ENCODE measurements at places on chromosomes 16 and 17. TPM values are rescaled to one million over a fixed set of nuclear protein-coding genes. Genes with fewer than 3 reads are reported as not detected.

DNA sequence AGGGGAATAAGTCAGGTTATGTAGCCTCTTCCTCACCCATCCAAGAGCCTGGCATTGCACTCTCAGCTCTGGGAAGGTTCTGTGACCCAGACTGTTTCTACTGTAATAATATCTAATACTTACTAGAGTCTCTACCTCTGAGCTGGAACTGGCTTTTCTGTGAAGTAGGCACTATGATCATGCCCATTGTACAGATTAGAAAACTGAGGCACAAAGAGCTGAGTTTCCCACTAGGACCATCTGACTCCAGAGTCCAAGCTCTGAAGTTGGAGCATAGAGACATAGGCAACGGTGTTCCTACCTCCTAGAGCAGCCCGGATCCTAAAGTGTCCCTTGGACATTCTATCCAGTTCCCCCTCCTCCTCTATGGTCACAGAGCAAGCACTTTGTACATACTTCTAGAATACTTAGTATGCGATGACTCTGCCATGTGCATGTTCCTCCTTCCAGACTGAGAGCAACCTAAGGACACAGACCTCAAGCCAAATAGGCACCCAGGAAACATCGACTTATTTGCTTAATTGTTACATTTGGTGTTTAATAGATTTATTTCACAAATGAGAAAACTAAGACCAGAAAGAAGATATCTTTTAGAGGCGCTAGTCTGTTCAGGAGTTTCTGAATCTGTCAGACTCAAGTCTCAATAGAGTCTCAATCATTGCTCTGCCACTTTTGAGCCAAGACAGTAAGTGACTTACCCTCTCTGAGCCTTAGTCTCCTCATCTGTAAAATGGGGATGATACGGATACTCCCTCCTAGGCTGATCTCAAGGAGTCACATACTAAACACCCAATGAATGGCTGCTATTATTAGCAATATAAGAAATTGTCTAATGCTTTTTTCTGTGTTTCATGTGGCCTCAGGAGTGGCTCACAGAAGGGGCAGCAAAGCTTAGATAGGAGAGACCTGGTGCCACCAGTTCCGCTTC lies 3.6 kb downstream of the CLEC19A start:
- DNase-seq = no peak
- no peaks in the 10 kb centered on the region for H3K36me3 ChIP-seq
- H3K27me3 ChIP-seq = no peaks in the 10 kb centered on the region
- H3K27ac ChIP-seq = no peak overlapping the region
- H3K4me3 ChIP-seq = no peak overlapping the region
- no peaks in the 10 kb centered on the region for H3K4me1 ChIP-seq

DNA sequence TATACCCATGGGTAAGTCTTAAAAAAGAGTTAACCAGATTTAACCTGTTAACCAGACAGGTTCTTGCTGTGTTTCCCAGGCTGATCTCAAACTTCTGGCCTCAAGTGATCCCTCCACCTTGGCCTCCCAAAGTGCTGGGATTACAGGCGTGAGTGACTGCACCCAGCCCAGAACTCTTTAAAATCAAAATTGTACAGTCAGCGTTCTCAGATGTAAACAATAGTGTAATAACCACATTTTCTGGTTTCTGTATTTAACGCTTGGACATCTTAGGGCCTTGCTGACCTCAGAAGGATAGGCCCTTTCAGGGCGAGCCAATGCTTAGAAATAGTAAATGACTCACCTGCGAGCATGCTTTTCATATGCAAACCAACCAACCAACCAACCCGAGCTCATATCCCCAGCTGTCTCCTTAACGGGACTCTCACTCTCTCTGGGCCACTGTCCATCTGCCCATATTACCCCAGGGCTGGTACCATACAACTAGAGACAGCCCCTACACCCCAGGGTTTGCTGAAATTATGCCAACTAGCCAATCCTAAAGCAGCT lies 415.0 kb upstream of the XYLT1 start:
- no peaks in the 10 kb centered on the region for H3K36me3 ChIP-seq
- no peak overlapping the region for H3K27ac ChIP-seq
- no peaks in the 10 kb centered on the region for H3K27me3 ChIP-seq
- no peak for DNase-seq

DNA sequence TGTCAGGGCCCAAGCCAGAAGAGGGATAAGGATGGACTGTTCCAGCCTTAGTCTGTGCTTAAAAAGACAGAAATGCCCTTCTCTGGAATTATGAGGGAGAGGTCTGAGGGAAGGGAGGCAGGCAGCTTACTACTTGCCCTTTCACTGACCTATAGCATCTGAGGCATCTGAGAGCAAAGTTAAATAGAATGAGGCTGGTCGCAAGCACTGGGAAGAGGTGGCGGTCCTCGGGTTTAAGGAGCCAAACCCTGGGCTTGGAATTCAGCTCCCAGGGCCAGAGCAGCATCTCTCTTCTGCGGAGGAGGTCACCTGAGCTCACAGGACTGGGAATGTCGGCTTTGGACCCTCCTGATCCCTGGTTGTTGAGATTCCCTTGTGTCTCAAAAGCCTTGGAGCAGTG lies 3.1 kb upstream of the LIMD2 start:
- H3K36me3 ChIP-seq = no peaks in the 10 kb centered on the region
- H3K27me3 ChIP-seq = no peaks in the 10 kb centered on the region
- DNase-seq = no peak
- H3K4me1 ChIP-seq = 0 out of 2 replicates have a peak, but pooled peaks cover 4% of the 10 kb centered on the region
- no peak overlapping the region for H3K4me3 ChIP-seq

DNA sequence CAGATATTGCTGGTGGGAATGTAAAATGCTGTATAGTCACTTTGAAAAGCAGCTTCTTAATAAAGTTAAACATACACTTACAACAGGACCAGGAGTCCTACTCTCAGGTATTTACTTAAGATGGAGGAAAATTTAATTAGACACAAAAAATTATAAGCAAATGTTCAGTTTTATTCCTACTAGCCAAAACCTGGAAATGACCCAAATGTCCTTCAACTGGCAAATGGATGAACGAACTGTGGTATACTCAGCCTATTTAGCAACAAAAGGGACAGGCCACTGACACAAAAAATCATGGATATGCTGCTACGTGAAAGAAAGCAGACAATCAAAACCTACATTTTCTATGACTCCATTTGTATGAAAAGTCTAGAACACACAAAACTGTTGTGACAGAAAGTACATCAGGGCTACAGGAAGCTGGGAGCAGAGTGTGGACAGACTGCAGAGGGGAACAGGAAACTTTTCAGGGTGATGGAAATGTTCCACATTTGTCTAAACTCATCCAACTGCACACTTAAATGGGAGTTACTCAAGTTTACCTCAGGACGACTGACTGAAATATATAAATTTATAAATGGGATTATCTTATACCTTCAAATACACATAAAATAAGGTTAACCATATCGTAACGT lies 49.3 kb upstream of the MNT start:
- no peaks in the 10 kb centered on the region for H3K4me1 ChIP-seq
- no peak overlapping the region for H3K27ac ChIP-seq
- no peaks in the 10 kb centered on the region for H3K36me3 ChIP-seq
- H3K4me3 ChIP-seq = no peak overlapping the region
- H3K27me3 ChIP-seq = no peaks in the 10 kb centered on the region
- DNase-seq = no peak

DNA sequence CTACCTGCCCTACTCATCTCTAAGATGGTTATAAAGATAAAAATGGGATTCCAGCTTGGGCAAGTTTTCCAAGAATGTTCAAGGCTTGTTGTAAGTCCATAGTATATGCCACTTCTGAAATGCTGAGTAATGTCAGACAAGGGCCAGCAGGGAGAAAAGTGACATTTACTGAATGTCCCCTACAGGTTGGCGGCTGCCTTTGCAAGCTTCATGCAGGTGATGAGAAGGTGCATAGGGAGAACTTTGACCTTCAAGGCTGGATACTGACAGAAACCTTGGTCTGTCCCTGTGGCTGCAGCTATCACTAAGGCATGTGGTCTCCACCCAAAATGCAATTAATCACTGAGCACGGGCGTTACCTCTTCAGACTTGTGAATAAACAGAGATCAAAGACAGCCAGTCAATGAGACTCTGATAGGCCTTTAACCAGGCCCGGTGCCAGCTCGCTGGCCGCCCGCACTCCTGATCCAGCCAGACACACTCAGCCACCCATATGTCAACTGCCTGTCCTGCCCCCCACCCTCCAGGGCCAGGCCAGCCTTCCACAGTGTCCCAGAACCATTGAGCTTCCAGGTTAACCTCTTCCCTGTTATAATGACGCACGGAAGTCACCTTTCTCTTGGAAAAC lies 26.8 kb upstream of the AXIN2 start:
- DNase-seq = no peak
- H3K27me3 ChIP-seq = no peaks in the 10 kb centered on the region
- H3K4me3 ChIP-seq = no peak overlapping the region

GRCh38 chr17:28857905-28858800 lies 3.3 kb downstream of the ERAL1 start:
- H3K27ac ChIP-seq = no peak overlapping the region
- no peak for DNase-seq

GRCh38 chr17:57302690-57303465 lies 46.6 kb downstream of the MSI2 start:
- H3K27me3 ChIP-seq = no peaks in the 10 kb centered on the region
- peaks cover 3% of the 10 kb centered on the region for H3K36me3 ChIP-seq
- H3K4me3 ChIP-seq = no peak overlapping the region
- no peak for DNase-seq

GRCh38 chr17:10116267-10116666 lies 82.1 kb downstream of the GAS7 start:
- H3K4me1 ChIP-seq = peaks cover 20% of the 10 kb centered on the region
- DNase-seq = no peak
- no peaks in the 10 kb centered on the region for H3K36me3 ChIP-seq
- no peaks in the 10 kb centered on the region for H3K27me3 ChIP-seq

- H3K36me3 ChIP-seq = no peaks in the 10 kb centered on the region
- H3K27ac ChIP-seq = peak overlapping the region; percentile 1
- H3K4me3 ChIP-seq = no peak overlapping the region
- peak; percentile 52 for DNase-seq
Measured at GRCh38 chr17:37392024-37392590, 14.5 kb downstream of the ACACA start.

- peaks cover 9% of the 10 kb centered on the region for H3K27me3 ChIP-seq
- H3K27ac ChIP-seq = no peak overlapping the region
- no peaks in the 10 kb centered on the region for H3K4me1 ChIP-seq
- no peak overlapping the region for H3K4me3 ChIP-seq
- peak; percentile 45 for DNase-seq
- no peaks in the 10 kb centered on the region for H3K36me3 ChIP-seq
Measured at GRCh38 chr17:82330322-82331239, 3.0 kb downstream of the SECTM1 start.

AIPL1 gene
- total RNA-seq = not detected

GRCh38 chr17:50952013-50952412 lies 85.9 kb upstream of the TOB1 start:
- H3K4me3 ChIP-seq = no peak overlapping the region
- no peaks in the 10 kb centered on the region for H3K27me3 ChIP-seq
- no peaks in the 10 kb centered on the region for H3K36me3 ChIP-seq
- peak; percentile 44 for DNase-seq
- H3K27ac ChIP-seq = no peak overlapping the region
- peaks cover 30% of the 10 kb centered on the region for H3K4me1 ChIP-seq

TLCD3B gene
- total RNA-seq = not detected

P2RX5 gene
- total RNA-seq = 4.0 TPM

DNA sequence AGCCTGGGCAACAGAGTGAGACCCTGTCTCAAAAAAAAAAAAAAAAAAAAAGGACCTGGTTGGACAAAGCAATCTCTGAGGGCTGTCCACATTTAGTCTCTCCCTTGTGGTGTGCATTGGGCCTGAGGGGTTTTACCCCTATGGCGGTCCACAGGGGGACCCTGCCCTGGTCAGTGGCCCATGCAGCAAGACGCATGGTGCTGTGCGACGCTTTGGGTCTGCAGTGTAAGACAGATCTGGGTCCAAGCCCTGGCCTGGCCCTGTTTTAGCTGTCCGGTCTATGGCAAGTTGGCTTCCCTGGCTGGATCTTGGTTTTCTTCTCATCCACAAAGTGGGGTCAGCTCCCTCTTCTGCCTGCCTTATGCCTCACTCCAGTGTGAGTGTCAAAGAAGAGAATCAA lies 123.2 kb upstream of the NLRP1 start:
- no peaks in the 10 kb centered on the region for H3K36me3 ChIP-seq
- H3K4me1 ChIP-seq = no peaks in the 10 kb centered on the region
- H3K4me3 ChIP-seq = no peak overlapping the region
- peaks cover 5% of the 10 kb centered on the region for H3K27me3 ChIP-seq
- H3K27ac ChIP-seq = no peak overlapping the region

DNA sequence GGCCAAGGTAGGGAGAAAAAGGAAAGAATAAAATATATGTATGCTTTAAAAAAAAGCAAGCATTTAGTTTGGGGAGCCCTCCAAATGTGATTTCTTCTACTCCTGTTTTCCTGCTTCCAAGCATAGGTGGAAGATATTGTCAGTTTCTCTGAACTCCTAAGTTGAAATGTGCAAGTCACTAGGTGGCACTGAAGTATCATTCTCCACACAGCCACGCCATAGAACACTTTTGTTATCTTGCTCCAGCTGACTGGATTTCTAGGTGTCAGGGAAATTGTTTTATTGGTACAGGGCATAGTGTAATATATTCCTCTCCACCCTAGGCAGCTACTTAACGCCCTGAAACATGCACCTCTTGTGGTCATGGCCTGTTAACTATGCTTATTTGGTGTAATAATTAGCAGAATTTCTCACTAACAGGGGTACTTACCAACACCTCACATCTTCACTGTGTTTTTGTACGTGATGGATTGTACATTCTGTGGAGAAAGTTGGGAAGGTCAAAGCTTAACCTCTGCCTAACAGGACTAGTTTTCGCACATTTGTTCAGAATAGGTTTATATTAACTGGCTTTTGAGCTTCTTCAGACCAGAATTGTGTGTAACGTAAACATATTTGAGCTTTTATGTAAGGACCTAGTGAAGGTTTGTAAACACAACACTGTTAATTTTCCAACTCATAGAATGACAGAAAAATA lies 69.3 kb downstream of the FTO start:
- no peaks in the 10 kb centered on the region for H3K27me3 ChIP-seq
- H3K4me3 ChIP-seq = 0 out of 2 replicates have a peak overlapping the region, but pooled peaks have one; percentile 18
- no peaks in the 10 kb centered on the region for H3K36me3 ChIP-seq

All from GM23248 (cell line).